Body of pancreas (tissue), 4 donors: ENCODE measurements at places on chromosomes 4 and X.

- H3K4me3 ChIP-seq, result no peak overlapping the region
- no peak overlapping the region for H3K27ac ChIP-seq
- H3K27me3 ChIP-seq, result no peaks in the 10 kb centered on the region
Observed at GRCh38 chr4:37682701-37683401, 3.3 kb downstream of the RELL1 start.

GRCh38 chr4:151783867-151784266 is 23.1 kb upstream of the GATB start:
- DNase-seq, result no peak
- H3K27me3 ChIP-seq, result no peaks in the 10 kb centered on the region
- no peak overlapping the region for H3K4me3 ChIP-seq
- no peaks in the 10 kb centered on the region for H3K4me1 ChIP-seq
- no peaks in the 10 kb centered on the region for H3K36me3 ChIP-seq

- H3K27ac ChIP-seq, result no peak overlapping the region
- no peak for DNase-seq
- peaks cover 46% of the 10 kb centered on the region for H3K4me1 ChIP-seq
- H3K4me3 ChIP-seq, result no peak overlapping the region
- no peaks in the 10 kb centered on the region for H3K27me3 ChIP-seq
Observed at GRCh38 chr4:38073596-38074234, 113.5 kb downstream of the PTTG2 start.

- peaks cover 9% of the 10 kb centered on the region for H3K4me1 ChIP-seq
- no peak overlapping the region for H3K4me3 ChIP-seq
- no peaks in the 10 kb centered on the region for H3K27me3 ChIP-seq
- no peak overlapping the region for H3K27ac ChIP-seq
Observed at GRCh38 chr4:94348666-94349065, 6.0 kb upstream of the HPGDS start.
